Effector CD4-positive, alpha-beta T cell (primary cell): ENCODE measurements at places on chromosomes 5 and 9.

DNA sequence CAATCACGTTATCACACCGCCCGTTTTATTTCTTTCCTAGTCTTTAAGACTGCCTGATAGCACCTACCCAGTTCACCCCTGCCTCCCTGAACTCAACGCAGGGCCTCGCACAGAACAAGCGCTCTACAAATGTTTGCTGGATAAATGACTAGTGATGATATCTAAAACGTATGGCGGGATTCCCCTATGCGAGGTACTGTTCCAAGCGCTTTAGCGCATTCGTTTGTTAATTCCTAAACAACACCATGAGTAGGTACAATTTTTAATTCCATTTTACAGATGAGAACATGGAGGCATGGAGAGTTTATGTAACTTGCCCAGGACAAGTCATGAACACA, 6.6 kb downstream of the POU4F3 start:
- no peak for DNase-seq

- DNase-seq: no peak
These were observed 21.5 kb downstream of the SHB start for GRCh38 chr9:38047301-38048251.

GRCh38 chr5:2387634-2388325, 363.7 kb downstream of the IRX2 start:
- no peak for DNase-seq

DNA sequence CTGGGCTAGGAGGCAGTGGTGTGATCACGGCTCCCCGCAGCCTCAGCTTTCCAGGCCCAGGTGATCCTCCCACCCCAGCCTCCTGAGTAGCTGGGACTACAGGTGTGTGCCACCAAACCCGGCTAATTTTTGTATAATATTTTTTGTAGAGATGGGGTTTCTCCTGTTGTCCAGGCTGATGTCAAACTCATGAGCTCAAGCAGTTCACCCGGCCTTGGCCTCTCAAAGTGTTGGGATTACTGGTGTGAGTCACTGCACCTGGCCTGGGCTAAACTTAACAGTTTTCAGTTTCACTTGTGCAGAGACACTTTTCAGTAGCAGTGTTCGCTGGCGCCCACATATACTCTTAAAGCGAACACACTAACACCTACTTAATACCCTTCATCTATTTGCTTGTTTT, 205.6 kb upstream of the ZNF608 start:
- DNase-seq: no peak

DNA sequence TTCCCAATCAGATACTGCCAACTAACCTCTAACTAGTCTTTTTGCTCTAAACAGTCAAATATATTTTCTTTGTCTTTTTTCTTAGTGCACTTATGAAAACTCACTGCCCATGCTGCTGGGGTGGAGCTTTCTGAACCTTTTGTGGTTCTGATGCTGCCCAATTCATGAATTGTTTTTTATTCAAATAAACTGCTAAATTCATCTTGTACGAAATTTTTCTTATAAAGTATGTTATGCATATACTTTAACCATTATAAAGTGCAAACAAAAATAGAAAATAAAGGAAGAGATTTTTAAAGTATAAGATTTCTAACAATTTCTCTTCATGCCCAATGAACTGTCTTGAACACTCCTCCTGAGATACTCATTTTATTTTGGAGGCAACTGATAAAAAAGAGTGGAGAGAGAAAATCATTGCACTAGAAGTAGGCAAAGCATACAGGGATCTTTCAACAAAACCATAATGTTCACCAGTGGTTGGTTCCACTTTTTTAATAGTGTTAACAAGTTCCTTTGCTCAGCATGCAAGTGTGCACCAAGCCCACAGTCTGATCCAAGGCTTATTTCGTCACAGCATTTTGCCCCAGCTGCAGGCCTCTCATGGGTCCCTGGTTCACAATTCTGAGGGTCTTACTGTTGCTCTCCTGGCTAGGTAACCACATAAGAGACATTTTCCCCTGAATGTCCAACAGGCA, 6.2 kb upstream of the FYB1 start:
- DNase-seq: no peak

- no peak for DNase-seq
These were observed 27.7 kb downstream of the PARP8 start for GRCh38 chr5:50694027-50694590.

- DNase-seq: no peak
These were observed 106.8 kb downstream of the PDE6A start for GRCh38 chr5:149837680-149838269.

DNA sequence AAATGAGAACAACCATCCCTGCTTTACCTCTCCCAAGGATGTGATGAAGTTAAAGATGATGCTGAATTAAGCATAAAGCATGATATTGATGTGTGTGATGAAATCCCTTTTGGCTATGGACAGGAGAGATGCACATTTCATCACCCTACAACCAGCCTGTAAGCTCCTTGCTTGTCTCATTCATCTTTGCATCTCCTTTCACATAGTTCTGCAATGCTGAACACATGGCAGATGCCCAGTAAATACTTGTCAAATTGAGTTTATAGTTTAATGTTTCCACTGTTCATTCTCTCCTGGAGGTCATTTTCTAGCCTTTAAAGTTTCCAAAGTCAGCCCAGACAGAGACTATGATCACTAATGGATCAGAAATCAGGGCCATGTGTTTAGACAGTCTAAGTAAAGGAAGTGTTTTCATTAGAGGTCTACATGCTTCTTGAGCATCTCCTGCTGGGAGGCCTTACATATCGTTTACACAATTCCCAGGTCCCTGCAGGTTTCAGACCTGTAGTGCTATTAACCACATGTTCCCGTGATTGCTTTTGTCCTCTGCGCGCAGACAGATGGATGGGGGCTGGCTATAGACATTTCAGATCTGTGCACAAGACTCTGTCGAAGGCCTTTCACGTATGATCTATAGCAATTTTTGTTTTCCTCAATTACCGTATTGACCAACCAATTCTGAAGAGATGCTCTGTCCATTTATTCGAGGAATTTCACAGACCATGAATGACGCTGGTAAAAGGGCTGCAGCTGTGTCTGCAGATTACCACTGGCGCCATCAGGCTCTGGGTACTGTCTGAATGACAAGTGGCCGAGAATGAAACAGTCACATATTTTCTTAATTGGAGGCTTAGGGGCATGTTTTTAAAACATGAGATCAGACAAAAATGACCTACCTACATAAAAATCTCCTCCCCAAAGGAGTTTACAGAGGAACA, 49.0 kb upstream of the CKMT2 start:
- no peak for DNase-seq

DNA sequence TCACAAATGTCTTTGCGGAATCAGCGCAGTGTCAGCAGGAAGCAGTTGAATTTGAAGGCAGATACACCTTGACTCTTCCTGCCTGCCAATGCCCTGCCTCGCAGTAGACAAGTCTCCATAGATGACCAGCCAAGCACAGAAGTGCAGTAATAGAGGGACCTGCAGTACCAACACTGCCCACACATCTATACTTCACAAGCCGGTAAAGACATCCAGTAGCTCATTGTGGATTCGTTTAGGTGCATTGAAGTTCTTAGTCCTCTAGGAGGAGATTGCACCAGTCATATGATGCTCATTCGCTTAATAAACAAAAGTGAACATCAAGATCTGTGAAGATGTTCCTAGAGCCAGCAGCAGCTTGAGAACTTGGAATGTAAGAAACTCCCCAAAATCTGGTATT, 7.1 kb upstream of the IFNA2 start:
- DNase-seq: no peak
